ENCODE measurements at places on chromosomes 6 and 20. TPM values are rescaled to one million over a fixed set of nuclear protein-coding genes. Genes with fewer than 3 reads are reported as not detected.

GRCh38 chr6:12528136-12528535 is 188.4 kb upstream of the PHACTR1 start:
- H3K4me3 ChIP-seq = no peak overlapping the region
- H3K27me3 ChIP-seq = no peaks in the 10 kb centered on the region

DNA sequence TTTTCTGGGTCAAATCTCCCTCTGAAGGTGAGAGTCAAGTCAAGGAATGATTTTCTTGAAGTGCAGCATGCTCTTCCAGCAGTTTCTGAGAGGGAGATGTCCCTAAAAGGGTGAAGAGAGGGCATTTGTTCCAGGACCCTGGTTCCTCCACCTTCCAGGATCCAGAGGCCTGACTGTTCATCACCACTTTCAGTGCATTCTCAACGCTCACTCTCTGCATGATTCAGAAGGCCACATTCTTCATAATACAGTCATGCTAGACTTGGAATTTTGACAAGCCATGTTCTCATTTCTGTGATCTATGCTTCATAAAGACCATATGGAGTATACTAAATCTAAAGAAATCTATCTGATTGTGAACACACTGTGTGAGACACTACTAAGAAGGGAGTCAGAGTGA is 85.1 kb downstream of the PDE7B start:
- H3K36me3 ChIP-seq = no peaks in the 10 kb centered on the region
- no peak overlapping the region for H3K4me3 ChIP-seq
- H3K27ac ChIP-seq = no peak overlapping the region

GRCh38 chr20:48875914-48876240 is 45.6 kb upstream of the ARFGEF2 start:
- H3K27ac ChIP-seq = no peak overlapping the region
- H3K36me3 ChIP-seq = no peaks in the 10 kb centered on the region
- H3K4me1 ChIP-seq = no peaks in the 10 kb centered on the region
- no peak for DNase-seq

DNA sequence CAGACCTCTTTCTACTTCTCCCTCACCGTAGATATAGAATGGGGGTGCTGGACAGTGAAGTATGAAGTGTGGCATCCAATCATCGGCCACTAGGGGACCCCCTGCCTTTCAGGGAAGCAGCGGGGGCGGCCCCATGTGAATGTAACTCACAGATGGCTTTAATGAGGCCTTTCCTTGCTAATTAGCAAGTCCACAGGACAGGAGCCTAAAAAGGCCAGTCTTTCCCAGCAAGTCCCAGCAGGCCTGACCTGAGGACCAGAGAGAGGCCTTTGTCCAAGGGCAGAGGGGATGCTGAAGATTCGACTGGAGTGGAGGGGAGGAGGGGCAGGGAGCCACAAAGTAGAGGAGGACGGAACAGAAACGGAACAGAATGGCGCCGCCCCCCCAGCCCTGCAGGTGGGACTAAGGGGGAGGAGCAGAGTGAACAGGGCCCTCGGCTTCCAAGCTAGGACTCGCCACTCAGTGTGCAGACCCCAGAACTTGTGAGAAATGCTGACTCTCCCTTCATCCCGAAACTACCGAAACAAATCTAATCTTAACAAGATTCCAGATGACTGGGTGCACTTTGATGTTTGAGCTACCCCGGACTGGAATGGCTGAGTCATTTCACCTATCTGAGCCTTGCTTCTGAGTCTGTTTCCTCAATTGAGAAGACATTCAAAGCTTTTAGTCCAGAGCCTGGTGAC is 5.8 kb downstream of the C6orf132 start:
- H3K4me3 ChIP-seq = no peak overlapping the region
- DNase-seq = no peak
- no peak overlapping the region for H3K27ac ChIP-seq
- peaks cover 56% of the 10 kb centered on the region for H3K4me1 ChIP-seq

DNA sequence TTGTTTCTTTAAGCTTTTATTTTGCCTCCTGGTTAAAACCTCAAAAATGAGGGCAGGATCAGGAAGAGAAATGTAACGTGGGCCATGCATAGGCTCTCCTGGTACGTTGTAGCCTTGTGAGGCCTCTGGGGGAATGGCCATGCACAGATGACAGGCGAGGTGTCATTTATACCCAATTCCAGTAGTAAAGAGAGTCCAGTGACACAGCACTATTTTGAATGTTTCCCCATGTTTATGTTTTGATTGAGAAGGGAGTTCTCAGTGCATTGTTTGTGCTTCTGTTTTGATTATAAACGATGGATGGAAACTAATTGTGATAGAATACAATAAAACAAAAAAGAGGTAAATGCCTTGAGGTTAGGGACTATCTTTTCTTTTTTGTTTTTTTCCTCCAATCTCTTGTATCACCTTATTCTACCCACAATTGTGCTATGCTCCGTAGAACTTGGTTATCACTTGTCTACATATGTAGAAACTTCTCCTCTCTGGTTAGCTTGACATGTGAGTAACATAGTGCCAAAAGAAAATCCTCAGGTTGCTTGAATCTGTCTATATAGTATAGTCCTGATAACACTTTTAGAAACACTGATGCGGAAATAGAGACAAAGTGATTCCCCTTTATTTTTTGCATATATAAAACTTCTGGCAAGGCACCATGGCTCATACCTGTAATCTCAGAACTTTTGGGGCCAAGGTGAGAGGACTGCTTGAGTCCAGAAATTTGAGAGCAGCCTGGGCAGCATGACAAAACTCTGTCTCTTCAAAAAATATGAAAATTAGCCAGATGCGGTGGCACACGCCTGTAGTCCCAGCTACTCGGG is 6.9 kb upstream of the SMIM28 start:
- no peak overlapping the region for H3K4me3 ChIP-seq
- no peak overlapping the region for H3K27ac ChIP-seq
- H3K36me3 ChIP-seq = no peaks in the 10 kb centered on the region
- H3K4me1 ChIP-seq = peaks cover 10% of the 10 kb centered on the region

DNA sequence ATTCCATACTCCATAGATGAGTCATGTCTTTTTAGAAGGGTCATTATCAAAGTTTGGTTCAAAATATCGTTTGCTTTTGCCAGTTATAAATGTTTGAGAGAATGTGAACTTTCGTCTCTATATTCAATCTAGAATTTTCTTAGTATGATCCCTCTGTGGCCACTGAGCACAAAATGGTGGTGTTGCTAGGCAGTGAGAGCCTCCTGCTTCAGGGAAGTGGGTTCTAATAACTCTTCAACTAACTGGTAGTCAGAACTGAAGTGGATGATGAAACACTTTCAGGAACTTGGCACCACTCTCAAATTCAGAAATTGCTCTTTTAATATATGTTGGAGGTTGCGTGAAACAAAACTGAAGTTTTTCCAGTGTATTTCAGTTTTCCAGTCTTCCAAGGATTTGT is 125.0 kb upstream of the DOK5 start:
- no peak for DNase-seq
- no peaks in the 10 kb centered on the region for H3K36me3 ChIP-seq
- H3K4me1 ChIP-seq = no peaks in the 10 kb centered on the region
- no peaks in the 10 kb centered on the region for H3K27me3 ChIP-seq

DNA sequence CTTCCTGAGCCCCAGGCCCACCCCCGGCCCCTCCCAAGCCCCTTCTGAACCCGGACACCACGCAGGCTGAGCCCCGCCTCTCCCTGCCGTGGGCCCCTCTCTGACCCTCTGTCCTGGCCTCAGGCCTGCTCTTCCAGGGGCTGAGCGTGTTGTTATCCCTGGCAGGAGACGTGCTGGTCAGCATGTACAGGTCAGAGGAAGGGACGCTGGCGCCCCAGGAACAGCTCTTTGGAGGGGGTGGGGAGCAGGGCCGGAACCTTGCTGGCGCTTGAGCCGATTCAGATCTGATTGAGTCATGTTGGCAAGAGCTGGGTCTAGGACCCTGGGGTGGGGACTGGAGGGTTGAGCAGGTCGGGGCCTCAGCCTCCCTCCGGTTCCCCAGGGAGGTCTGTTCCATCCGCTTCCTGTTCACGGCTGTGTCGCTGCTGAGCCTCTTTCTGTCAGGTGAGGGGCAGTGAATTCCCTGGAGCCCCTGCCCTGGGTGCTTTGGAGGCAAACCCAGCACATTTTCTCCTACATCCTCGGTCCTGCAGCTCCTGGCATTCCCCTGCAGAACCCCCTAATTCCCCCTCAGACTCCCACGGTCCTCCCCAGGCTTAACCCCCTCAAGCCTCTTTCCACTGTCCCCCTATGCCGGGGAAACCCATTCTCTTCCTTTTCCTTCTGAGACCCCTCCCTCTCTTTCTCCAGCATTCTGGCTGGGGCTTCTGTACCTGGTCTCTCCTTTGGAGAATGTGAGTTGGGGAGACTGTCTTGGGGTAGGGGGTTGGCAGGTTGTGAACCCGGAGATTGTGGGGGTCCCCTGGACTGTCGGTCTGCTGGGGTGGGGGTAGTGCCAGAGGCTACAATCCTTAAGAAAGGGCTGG is 2.0 kb downstream of the SPAG4 start:
- peak overlapping the region; percentile 10 for H3K4me3 ChIP-seq
- peaks cover 39% of the 10 kb centered on the region for H3K4me1 ChIP-seq
- H3K27ac ChIP-seq = peak overlapping the region; percentile 82
- H3K27me3 ChIP-seq = no peaks in the 10 kb centered on the region

DNA sequence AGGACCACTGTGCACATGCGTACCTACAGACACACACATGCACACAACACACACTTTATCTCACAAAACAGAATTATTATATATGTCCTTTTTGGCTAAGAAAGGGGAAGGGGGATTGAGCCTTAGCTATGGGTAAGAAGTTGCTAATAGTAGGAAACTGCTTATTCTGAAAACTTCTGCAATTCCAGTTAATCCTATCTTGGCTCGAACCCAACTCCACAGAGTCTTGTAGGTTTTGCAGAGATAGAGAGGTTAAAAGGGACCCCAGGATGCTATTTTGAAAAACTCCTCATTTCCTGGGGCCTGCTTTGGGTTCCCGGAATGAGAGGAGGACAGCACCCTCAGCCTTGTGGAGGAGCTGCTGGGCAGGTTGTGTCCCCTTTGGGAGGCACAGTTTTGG is 233.8 kb downstream of the CLIC5 start:
- no peaks in the 10 kb centered on the region for H3K36me3 ChIP-seq
- no peaks in the 10 kb centered on the region for H3K4me1 ChIP-seq
- no peak overlapping the region for H3K4me3 ChIP-seq

- no peak overlapping the region for H3K4me3 ChIP-seq
- H3K27me3 ChIP-seq = no peaks in the 10 kb centered on the region
- DNase-seq = no peak
- H3K36me3 ChIP-seq = no peaks in the 10 kb centered on the region
These were observed 144.2 kb downstream of the TBXT start for GRCh38 chr6:166023273-166023989.

- H3K4me3 ChIP-seq = no peak overlapping the region
- H3K4me1 ChIP-seq = no peaks in the 10 kb centered on the region
- no peaks in the 10 kb centered on the region for H3K36me3 ChIP-seq
- H3K27ac ChIP-seq = no peak overlapping the region
- DNase-seq = no peak
These were observed 256.6 kb downstream of the RFPL4B start for GRCh38 chr6:112603726-112604125.

DNA sequence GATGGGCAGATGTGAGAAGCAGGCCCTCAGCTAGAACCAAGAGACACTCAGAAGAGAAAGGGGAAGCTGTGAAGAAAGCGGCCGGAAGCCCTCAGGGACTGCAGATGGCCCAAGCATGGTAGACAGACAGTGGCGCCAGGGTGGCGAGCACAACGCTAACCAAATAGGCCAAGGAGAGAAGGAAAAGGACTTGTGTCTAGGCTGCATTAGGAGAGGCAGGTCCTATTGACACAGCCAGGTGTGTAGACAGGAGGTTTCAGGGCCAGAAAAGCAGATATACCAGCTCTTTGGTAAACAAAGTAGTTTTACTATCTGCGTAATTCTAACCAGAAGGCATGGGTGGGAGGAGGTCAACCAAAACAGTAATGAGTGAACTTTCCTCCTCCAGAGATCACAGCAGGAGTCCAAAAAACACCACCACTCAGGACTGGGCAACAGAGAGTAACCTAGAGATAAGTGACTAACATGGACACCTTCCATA is 15.8 kb upstream of the MAP7 start:
- no peaks in the 10 kb centered on the region for H3K27me3 ChIP-seq
- peaks cover 2% of the 10 kb centered on the region for H3K36me3 ChIP-seq
- no peak overlapping the region for H3K4me3 ChIP-seq
- H3K27ac ChIP-seq = peak overlapping the region; percentile 46
- DNase-seq = peak; percentile 39
- H3K4me1 ChIP-seq = peaks cover 55% of the 10 kb centered on the region

DNA sequence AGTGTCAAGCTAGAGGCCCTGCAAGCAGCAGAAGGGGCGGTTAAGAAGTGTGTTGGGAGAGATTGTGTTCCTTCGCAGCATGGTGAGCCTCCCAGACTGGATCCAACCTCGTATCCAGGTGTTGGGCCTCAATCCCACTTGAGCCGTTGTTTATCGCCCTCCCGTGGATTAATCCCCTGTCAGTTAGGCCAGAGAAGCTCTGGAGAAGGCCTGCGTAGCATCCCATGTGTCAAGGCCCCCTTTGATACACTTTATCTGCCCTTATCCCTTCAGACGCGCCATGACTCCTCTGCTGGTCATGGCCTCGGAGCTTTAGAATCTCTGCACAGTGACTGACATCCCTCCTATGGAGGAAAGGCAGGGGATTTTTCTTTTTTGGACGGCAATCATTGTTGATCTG is 181.0 kb downstream of the ZFP64 start:
- H3K4me1 ChIP-seq = no peaks in the 10 kb centered on the region
- no peaks in the 10 kb centered on the region for H3K27me3 ChIP-seq
- H3K27ac ChIP-seq = no peak overlapping the region
- DNase-seq = no peak
- no peaks in the 10 kb centered on the region for H3K36me3 ChIP-seq
- H3K4me3 ChIP-seq = no peak overlapping the region

- H3K27ac ChIP-seq = no peak overlapping the region
- H3K27me3 ChIP-seq = no peaks in the 10 kb centered on the region
- H3K36me3 ChIP-seq = no peaks in the 10 kb centered on the region
- H3K4me1 ChIP-seq = no peaks in the 10 kb centered on the region
- DNase-seq = no peak
These were observed 142.5 kb upstream of the RUNX2 start for GRCh38 chr6:45185403-45186251.

DNA sequence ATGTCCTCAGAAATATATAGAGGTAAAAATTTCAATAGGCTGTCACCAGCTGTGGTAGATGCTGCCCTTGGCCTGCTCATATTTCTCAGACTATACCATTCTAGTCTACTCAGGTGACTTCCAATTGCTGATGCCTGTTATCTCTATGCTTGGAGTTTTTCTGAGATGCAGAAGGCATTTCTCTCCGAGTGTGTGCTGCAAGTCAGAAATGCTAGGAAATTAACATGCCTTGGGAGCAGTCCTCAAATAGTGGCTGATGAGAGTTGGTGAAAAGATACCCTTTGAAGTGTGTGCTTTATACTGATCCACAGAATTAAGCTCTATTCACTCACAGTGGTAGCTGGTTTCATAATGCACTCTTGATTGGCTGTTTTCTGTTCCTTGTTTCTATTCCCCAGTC is 43.2 kb upstream of the PKIB start:
- H3K27me3 ChIP-seq = no peaks in the 10 kb centered on the region
- no peaks in the 10 kb centered on the region for H3K4me1 ChIP-seq
- no peaks in the 10 kb centered on the region for H3K36me3 ChIP-seq
- DNase-seq = no peak
- H3K27ac ChIP-seq = no peak overlapping the region

GRCh38 chr6:148037496-148037895 is 305.1 kb upstream of the SASH1 start:
- H3K36me3 ChIP-seq = no peaks in the 10 kb centered on the region
- no peak overlapping the region for H3K4me3 ChIP-seq

GRCh38 chr6:7802662-7803061 is 76.8 kb downstream of the BMP6 start:
- H3K4me1 ChIP-seq = no peaks in the 10 kb centered on the region
- no peak for DNase-seq
- no peak overlapping the region for H3K27ac ChIP-seq
- no peak overlapping the region for H3K4me3 ChIP-seq
- no peaks in the 10 kb centered on the region for H3K36me3 ChIP-seq

SPTLC3 gene
- 18.4 TPM for total RNA-seq

ELOVL4 gene
- total RNA-seq = not detected

Data from body of pancreas (tissue), 4 donors.